Activated naive CD8-positive, alpha-beta T cell treated with anti-CD3 and anti-CD28 coated beads for 36 hours (primary cell): ENCODE measurements at places on chromosomes 2 and 18. TPM values are rescaled to one million over a fixed set of nuclear protein-coding genes. Genes with fewer than 3 reads are reported as not detected.

Gene NPHP1
- total RNA-seq: 1.9 TPM

Gene DSEL
- total RNA-seq: 0.30 TPM

Gene TSGA10
- total RNA-seq: 5.6 TPM

Gene MYO5B
- total RNA-seq: 0.78 TPM

Gene CSRNP3
- not detected for total RNA-seq

Gene NOL4
- not detected for total RNA-seq

Gene CHST10
- 13.4 TPM for total RNA-seq

Gene UBE2F
- total RNA-seq: 58.9 TPM

Gene GAREM1
- total RNA-seq: not detected

Gene CGREF1
- 8.8 TPM for total RNA-seq

Gene SERPINB10
- total RNA-seq: 0.14 TPM
